ENCODE measurements at places on chromosomes 1 and 21. TPM values are rescaled to one million over a fixed set of nuclear protein-coding genes. Genes with fewer than 3 reads are reported as not detected.

The CASZ1 gene
- 26.5 TPM for total RNA-seq

The CLDN17 gene
- total RNA-seq, result not detected

The LIN28A gene
- not detected for total RNA-seq

The LYPLA2 gene
- total RNA-seq, result 20.2 TPM

DNA sequence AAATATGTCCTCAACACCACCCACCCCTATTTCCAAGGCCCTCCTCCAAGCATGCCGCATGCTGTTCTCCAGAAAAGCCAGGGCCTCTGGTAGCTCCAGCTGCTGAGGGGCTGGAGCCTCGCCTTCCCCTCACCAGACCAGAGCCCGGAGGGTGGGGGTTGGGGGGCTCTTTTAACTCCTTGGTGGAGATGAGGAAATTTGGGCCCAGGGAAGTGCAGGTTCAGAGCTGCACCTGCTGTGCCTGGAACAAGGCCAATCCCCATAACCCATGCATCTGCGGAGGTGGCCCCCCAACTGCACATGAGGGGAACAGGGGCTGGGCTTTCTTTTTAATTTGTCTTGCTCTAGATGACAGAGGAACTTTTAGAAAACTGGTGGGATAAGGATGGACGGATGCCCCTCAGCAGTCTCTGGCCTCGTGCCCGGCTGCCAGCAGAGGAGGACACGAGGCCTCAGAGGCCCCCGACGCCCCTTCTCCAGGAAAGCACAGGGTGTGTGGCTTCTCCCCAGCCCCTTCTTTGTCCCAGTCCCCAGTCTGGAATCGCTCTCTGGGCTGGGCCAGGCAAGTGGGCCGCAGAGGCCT, 550 bp upstream of the SELENON start:
- DNase-seq, result no peak

DNA sequence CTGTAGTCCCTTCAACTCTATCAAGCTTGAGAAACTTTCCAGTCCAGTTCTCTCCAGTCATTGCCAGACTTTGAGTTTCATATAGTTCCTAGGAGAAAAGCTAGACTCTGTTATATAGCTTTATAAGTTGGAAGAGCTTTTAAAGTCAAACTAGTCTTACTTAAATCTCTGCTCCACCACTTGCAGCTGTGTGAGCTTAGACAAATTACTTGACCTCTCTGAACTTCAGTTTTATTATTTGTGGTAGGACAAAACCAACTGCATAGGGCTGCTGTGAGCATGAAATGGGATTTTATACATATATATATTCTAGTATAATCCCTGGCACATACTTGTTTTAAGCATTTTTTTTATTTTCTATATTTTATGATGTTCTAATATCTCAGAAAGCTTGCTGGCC, 338.7 kb upstream of the NR5A2 start:
- no peak for DNase-seq

DNA sequence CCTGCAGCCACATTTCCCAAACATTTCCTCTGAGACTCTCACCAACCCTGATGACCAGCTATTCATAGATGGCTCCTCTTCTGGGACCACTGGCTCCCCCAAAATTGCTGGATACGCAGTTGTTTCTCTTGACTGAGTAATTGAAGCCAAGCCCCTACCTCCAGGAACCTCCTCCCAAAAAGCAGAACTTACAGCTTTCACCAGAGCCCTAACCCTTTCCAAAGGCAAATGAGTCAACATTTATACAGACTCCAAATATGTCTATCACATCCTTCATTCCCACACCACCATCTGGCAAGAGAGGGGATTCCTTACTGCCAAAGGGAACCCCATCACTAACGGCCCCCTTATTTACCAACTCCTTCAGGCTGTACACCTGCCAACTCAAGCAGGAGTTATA, 20.3 kb upstream of the CA6 start:
- DNase-seq, result no peak

GRCh38 chr1:84997667-84998600, 1.0 kb upstream of the MCOLN2 start:
- no peak for DNase-seq

DNA sequence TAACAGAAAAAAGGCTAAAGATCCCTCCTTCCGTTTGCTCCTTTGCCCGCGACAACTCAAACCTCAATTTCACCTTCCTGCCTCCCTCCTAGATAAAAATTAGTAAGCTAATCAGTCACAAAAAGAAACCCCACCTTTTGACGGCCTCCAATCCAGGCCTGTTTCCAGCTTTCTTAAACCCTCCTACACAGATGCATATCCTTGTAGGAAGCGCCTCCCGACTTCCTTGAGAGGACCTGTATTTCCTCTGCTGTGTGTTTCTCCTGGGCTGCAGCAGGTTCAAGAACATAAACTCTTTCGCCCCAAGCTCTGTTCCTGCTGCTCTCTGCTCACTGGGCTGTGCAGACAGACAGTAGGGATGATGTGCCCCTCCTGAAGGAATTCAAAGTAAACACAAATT, 168.8 kb downstream of the CYYR1 start:
- DNase-seq, result no peak

DNA sequence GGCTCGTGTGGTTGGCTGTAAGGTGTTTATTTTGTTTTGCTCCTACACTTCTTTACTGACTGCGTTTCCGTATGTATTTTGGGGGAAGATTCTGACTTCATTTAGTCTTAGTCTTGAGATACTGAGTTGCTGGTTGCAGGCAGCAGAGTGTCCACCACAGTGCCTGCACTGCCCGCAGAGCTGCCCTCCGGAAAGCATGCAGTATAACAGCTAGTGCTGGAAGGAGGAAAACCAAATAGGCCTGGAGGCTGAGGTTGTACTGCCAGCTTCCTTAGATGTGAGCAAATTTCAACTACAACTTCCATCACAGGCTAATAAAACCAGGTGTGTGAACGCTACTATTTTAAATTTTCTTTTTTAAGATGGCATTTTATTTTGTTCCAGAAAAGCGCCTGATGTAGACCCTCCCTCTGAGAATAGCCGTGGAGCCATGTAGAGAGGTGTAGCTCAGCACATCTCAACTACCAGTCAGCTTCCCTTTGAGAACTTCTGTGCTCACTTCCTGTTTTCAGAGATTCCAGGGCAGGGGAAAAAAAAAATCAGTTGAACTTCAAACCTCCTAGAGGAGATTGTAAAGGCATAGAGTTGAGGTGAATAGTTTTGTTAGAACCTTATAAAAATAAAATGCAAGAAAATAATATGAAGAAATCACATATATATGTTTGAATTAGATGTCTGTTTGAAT, 17.6 kb downstream of the LMO4 start:
- DNase-seq, result no peak

- DNase-seq, result no peak
Observed at GRCh38 chr1:61170328-61171238, 88.2 kb downstream of the NFIA start.

GRCh38 chr21:38349111-38349746, 92.4 kb downstream of the KCNJ15 start:
- DNase-seq, result no peak

Measured in sigmoid colon (tissue), 7 donors.